ENCODE measurements at places on chromosomes 5 and 9.

GRCh38 chr5:13745508-13745907, 199.0 kb downstream of the DNAH5 start:
- no peak for DNase-seq

DNA sequence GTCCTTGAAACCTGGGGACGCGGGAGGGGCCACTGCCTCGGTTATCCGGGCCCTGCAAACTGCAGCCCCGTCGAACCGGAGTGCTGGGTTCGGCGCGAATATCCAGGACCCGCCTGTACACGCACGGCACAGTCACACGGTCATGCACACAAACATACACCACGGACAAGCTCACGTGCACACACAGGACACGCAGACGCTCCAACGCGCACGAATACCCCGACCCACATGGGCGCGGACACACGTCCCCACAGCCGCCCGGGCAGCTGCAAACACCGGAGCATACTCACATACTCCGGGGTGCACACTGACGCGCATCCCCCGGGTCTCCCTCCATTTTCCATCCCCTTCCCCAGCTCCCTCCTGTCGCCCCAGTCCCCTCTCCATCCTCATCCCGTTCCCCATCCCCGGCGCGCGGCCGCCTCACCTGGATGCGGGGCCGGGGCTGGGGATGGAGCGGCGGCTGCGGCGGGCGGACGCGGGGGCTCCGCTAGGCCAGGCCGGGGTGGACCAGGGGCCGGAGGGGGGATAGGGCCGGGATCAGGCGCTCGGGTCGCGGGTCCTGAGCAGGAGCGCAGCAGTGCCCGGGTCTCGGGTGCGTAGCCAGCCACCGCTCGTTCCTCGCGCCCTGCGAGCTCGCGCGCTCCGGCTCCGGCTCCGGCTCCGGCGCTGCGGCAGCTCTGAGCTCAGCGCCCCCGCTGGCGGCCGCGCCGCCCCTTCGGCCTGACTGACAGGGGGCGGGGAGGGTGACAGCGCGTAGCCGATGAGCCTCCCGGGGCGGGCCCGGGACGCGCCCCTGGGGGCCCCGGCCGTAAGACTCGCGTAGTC, at the start of the genes EIF4E1B and SNCB:
TSS of gene EIF4E1B (plus strand) at position 823 of the 828 bp plus-strand sequence. CDS start 12,113 bp downstream, outside the sequence.
TSS of gene SNCB (minus strand) at position 682 of the 828 bp plus-strand sequence. CDS start 880 bp downstream, outside the sequence.
- peak; percentile 26 for DNase-seq

- DNase-seq = no peak
Measured at GRCh38 chr5:32392039-32392438, 52.5 kb downstream of the ZFR start.

DNA sequence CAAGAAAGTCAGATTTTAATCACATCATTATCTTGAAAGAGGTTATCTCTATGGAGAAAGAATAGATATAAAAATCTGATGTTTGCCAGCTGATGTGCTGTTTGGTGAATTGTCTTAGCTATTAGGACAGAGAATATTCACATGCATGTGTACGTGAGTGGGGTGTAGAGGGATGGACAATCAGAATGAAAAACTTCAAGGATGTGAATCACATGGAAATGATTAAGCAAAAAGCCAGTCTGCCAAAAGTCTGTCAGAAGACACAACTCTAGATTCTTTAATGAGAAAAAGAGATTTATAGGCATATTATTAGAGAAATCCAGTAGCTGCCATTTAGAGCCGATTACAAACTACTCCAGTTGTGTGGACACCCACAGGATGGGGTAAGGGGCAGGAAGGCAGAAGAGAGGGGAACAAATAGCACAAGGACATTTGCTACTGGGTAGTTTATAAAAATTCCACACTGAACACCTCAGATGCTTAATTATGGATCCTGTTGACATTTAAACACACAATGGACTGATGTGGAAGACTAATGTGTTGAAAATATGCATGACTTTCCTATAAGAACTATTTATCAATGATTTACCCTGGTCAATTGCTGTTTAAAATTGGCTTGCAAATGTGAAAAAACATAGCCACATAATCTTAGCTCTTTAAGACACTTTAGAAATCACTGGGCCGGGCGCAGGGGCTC, 127.4 kb downstream of the PTTG1 start:
- DNase-seq = no peak

GRCh38 chr9:114894206-114894605, 36.2 kb downstream of the TNFSF8 start:
- no peak for DNase-seq

DNA sequence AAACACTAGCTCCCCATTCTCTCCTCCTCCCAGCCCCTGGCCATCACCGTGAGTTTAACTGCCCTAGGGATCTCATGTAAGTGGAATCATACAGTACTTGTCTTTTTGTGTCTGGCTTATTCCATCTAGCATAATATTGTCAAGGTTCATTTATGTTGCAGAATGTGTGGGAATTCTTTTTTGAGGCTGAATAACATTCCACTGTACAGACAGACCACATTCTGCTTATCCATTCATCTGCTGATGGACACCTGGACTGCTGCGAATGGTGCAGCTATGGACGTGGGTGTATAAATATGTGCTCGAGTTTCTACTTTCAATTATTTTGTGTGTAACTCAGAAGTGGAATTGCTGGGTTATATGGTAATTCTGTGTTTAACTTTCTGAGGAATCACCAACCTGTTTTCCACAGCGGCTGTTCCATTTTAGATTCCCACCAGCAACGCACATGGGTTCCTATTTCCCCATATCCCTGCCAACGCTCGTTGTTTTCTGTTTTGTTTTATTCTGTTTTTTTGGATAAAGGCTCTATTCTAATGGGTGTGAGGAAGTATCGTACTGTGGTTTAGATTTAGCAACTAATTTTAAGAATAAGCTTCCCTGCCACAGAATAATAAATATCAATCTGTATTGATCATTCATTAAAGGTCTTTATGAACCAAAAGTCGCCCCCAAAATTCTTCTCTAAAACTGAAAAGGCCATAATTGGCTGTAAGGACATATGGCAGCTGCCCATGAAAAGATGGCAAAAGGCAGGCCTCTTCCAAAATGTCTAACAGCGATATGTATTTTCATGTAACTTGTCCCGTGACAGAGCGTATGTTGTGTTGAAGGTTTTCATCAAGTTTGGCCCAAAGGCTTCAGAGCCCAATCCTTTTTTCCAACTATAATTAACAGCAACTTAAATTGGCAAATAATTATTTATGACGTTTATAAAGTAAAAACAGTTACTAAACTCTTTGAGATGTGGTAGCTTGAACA, 70.3 kb downstream of the DAP start:
- DNase-seq = no peak

DNA sequence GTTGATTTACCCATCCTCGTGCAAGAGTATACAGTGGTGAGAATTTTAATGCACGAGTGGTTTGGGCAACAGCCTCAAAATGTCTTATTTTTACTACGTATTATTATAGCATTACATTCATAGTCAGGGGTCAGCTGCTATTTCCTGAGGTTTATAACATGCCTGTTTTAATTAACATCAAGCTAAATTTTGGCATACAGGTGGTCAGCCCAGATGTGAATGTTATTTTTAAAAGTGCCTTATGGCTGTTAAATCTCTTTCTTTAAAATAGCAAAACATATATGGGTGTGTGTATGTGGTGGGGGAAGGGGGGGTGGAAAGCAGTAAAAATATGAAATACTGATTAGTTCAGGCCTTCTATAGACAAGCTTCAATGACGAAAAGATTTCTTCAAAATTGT, 424.5 kb upstream of the CLINT1 start:
- DNase-seq = no peak

DNA sequence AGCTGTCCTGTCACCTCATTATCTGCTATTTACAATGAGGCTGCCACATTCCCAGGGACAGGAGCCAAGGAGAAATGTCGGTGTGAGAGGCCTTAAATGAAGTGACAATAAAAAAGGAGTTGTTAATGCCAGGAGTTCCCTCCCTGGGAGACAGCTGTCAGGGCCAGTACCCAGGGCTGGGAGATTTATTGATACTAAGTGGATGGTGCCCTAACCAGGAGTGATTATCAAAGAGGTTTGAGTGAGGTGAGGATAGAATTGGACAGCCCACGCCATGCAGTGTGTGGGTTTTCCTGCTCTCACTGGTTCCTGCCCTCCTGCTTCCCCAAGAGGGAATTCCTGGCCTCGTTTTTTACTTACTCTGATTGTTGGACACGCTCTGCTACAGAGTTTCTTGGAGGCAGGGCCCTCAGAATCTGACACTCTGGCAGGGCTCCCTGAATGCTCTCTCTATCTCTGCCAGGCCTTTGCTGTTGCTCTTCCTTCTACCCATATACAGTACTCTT, 150.8 kb downstream of the GRIA1 start:
- DNase-seq = no peak

DNA sequence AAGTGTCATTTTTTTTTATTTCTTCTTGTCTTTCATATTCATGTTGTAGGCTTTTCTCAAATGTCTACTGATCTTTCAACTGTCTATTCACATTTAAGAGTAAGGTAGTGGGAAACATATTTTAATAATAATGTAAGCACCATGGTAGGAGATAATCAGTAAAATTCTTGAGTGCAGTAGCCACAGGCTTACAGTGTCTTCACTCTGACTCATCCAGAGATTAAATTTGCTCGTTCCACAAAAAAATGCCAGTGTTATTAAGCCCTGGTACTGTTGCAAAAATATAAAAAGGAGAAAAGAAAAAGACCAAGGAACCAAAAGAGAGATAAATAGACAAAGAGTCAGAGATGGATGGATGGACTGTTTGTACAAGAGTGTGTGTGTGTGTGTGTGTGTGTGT, 43.0 kb downstream of the PARP8 start:
- no peak for DNase-seq

GRCh38 chr9:74379718-74380117, 117.4 kb upstream of the RORB start:
- no peak for DNase-seq

DNA sequence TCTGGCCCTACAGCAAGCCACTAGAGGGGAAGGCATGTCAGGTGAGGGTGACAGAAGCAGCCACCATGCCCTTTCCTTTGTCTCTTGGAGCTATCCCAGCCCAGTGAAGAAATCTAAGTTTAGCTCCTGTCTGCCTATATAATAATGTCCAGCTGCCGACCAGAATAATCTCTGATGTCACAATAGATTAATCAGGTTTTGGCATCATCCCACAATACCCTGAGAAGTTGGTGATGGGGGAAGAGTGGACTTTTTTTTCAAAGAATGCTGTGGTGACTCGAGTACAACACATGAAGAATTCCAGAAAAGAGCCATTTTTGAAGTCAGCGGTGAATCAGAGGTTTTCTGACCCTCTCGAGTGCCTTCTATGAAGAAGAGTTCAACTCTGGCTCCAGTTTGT, 1.7 kb upstream of the TSLP start:
- no peak for DNase-seq

GRCh38 chr5:173823721-173824567, 64.2 kb upstream of the CPEB4 start:
- no peak for DNase-seq

GRCh38 chr9:37002036-37002412, 32.0 kb downstream of the PAX5 start:
- DNase-seq = no peak

GRCh38 chr9:110025551-110026170, 182.3 kb downstream of the C9orf152 start:
- DNase-seq = no peak

- DNase-seq = no peak
Measured at GRCh38 chr5:57779383-57780223, 297.0 kb upstream of the ACTBL2 start.

- no peak for DNase-seq
Measured at GRCh38 chr9:124105266-124105665, 93.7 kb downstream of the LHX2 start.

GRCh38 chr9:110125763-110126351, 82.1 kb downstream of the C9orf152 start:
- DNase-seq = no peak

- no peak for DNase-seq
Measured at GRCh38 chr9:10104774-10105173, 508.0 kb downstream of the PTPRD start.

DNA sequence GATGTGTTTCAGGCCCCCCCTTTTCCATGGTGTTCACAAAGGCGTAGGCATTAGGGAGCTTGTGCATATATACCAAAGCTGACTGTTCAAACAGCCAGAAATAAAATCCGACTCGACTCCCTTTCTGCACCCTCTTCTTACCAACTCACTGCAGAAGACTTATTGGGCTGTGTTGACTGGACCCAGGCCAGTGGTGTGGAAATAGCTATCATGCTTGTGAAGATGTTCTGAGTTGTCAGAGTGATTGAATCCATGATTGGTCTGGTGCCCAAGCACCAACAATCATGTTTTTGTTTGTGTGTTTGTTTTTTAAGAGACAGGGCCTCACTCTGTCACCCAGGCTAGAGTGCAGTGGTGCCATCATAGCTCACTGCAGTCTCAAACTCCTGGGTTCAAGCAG, 21.6 kb downstream of the TJP2 start:
- DNase-seq = no peak

DNA sequence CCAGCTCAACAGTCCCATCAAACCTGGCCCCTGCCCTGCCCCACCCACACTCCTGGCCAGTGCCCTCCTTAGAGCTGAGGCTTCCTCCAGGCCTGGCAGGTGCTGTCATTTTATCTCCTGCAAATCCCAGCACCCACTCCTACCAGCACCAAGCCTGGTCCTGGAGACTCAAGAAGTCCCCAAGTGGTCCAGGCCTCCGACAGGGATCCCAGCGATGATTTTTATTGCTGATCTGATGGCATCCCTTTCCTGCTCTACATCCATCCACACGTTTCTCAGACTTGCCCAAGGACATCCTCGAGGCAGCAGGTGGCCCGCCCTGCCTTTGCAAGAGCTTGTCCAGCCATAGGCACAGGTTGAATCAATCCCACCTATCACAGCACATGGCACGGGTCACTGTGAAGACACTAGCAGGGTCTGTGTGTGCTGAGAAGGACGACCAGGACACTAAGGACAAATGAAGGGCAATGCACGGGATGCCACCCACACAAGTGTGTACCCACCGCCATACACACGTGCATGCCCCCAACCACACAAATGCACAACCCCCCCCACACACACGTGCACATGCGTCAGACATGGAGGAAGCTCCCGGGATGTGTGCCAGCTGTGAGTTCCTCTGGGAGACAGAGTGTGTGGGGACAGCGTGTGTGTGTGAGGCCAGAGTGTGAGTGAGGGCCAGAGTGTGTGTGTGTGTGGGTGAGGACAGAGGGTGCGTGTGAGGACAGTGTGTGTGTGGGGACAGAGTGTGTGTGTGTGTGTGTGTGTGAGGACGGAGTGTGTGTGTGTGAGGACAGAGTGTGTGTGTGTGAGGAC, 62.4 kb upstream of the UBAC1 start:
- no peak for DNase-seq

DNA sequence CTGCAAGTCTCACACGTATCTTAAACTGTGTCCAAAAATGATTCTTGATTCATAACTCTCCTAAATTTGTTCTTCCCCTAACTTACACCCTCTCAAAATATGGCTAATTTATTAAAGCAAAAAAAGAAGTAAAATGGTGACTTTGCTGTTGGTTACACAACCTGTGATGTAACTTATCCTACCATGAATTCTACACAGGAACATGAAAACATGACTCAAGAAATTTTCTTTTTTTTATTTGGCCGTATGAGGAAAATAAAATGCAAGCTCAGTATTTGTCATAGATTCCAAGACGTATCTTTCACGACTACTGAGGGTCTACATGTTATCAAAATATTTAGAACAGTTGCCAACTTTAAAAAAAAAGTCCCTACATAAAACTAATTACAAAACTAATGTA, 9.2 kb downstream of the LIFR start:
- no peak for DNase-seq

GRCh38 chr9:34457266-34458012, 931 bp downstream of the FAM219A start:
- DNase-seq = no peak

- no peak for DNase-seq
Measured at GRCh38 chr9:76818271-76818670, 54.0 kb downstream of the PCA3 start.
